ENCODE measurements at places on chromosomes 12 and 14.

DNA sequence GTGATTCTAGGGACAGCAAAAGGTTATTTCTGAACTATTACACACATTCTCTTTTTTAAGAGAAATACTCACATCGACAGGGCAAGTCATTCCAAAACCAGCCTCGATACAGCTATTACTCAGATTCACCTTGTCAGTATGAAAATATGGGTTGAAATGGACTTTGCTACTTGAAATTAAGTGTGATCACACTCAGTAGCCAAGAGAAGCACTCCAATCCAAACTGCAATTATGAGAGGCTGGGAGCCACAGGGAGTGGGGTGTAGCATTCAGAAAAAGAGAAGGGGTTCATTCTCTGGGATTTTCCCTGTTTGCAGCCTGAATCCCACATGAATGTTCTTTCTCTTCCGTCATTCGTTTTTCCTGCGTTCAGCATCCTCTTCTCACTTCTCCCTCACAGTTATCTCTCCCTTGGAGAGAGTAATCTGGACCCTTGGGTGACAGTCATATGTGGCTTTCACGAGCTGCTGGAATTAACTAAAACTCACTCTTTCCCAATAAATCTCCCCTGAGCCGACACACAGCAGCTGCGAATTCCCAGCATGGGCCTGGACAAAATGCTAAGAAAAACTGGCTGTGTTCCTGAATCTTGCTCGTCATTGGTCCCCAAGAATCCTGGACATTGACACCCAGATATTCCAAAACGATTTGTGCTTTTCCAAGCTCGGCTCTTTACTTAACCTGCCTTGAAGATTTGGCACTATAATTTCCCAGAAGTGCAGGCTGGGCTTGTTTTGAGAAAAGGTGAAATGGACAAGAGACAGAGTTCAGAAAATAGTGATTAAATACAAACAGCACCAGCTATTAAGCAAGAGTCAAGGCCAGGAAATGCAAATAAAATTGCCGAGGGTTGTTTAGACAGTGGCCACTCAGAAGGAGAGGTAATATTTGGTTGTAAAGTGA is 199.5 kb upstream of the PLEKHG7 start:
- no peak for DNase-seq

- DNase-seq: peak; percentile 3
Observed at GRCh38 chr12:68119724-68120211, 39.8 kb downstream of the IFNG start.

DNA sequence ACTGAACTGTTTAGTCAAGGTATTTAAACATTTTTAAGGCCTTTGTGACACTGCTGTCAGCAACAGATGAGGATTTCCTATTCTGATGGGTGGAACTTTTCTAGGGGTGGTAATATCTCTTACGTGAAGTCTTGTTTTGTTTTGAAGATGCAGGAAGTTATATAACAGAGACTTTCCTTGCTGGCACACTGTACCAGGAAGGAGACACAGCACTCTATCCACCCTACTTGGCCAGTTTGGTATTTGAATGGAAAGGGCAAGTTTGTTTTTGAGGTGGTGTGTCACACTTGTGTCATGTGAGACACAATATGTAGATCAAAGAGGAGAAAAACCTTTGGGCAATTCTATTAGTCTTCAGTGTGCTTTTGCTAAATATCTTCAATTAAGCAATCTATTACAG is 51.6 kb upstream of the SRP54 start:
- no peak for DNase-seq

GRCh38 chr14:105999361-106000028 is 473.1 kb downstream of the TMEM121 start:
- peak; percentile 36 for DNase-seq

GRCh38 chr12:58640314-58640713 is 280.0 kb downstream of the LRIG3 start:
- no peak for DNase-seq

- DNase-seq: no peak
Observed at GRCh38 chr12:49019120-49019430, 499 bp upstream of the PRKAG1 start.

DNA sequence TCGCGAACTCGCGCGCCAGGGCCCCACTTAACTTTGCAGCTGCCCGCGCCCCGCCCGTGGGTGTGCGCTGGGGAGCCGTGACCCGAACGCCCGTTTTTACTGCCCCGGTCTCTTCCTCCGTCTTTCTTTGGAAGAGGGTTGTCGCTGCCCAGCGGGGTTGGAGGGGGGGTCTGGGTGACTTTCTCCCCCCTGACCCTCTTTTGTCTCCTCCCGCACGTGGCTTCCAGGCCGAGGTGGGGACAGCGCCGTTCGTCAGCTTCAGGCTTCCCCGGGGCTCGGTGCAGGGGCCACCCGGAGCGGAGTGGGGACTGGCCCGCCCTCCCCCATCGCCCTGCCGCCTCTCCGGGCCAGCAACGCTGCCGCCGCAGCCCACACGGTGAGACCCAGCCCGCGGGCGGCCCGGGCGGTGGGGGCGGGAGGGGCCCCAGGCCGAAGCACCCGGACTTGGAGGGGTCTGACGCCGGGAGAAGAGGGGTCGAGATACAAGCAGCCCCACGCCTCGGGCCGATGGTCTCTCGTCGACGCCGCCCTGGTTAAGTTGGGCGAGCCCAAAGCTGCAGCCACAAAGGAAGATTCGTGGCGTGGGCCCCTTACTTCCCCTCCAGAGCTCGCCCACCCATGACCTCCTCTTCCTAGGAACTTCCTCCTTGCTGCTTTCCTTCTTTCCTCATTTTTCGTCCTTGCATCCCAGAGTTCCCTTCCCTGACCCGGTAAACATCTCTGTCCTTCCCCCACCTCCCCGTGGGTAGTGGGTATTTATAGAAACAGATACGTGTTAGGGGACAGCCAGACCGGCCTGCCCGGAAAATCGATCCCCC is 1.2 kb downstream of the DYRK2 start:
- no peak for DNase-seq

DNA sequence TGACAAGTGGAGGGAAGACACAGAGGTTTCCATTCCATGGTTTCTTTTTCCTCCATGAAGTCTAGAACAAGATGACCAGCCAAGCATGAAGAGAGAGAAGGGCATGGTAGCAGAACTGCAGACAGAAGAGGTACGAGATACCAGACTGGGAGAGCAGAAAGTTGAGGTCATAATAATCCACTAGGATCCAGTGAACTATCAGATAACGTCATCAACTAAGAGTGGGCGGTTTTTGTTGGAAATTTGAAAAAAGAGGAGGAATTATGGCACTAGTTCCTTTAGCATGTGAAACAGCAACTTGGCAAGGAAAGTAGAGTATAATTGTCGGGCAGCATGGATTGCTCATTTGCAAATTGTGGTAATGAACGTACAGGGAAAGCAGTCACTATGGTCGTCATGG is 357.6 kb downstream of the PDZRN4 start:
- no peak for DNase-seq

DNA sequence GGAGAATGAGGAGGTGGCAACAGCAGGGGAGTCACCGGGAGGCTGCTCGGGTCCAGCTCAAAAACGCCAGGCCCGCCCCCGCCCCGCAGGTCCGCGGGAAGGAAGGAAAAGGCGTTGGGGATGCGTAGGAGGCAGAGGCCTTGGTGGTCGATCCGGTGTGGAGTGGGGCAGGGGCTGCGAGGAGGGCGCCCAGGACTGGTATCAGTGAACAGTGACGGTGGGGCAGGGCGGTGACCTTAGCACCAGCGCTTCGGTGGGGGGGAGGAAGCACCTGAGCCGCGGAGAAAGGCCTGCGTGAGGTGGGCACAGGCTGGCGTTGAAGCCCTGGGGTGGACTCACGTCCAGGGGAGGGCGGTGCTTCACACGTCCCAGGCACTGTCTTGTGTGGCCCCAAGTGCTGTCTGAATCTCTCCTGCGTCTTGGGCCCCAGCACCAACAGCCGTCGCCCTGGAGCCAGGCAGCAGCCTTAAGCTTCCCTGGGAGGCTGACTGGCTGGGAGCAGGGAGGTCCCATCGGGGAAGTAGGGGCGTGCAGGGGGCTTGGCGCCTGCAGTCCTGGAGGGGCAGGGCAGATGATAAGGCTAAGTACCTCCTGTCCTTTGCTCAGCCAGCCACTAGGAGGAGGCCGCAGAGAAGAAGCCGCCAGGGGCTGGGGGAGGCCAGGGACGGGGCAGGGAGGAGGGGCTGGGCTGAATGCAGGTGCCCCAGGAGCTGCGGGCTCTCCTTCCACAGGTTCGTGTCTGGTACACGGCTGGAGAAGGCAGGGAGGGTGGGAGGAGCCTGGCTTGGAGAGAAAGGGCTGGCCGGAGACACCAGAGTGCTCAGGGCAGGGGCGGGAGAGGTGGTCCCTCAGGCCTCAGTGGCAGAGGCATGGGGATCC is 26.5 kb downstream of the ZBTB42 start:
- no peak for DNase-seq

DNA sequence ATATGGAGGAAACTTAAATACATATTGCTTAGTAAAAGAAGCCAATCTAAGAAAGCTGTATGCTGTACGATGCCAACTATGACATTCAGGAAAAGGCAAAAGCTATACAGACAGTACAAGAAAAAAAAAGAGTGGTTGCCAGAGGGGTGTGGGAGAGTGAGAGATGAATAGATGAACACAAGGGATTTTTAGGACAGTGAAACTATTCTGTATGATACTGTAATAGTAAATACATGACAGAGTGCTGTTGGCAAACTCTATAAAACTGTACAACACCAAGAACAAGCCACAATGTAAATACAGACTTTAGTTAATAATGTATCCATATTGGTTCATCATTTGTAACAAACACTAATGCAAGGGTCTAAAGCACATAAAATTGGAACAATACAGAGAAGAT is 10.9 kb upstream of the MIPOL1 start:
- no peak for DNase-seq

GRCh38 chr14:103552846-103553210 is 9.6 kb downstream of the BAG5 start:
- no peak for DNase-seq

DNA sequence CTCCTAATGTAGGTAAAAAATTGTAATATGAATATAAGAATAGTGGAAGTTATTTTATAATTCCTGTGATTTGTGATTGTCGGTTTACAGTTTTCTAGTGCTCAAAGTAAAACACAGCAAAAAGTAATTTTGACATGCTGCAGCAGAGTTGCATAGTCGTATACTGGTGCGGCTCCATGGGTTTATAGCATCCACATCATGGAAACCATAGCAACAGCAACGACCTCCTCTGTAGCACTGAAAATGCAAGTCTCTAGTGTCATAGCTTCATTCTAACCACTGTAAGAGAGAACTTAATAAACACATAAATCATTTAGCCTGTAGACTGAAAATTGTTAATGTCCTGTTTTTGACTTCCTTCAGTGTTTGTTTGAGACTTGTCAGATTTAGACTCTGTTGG is 574.3 kb downstream of the KCNH5 start:
- no peak for DNase-seq

DNA sequence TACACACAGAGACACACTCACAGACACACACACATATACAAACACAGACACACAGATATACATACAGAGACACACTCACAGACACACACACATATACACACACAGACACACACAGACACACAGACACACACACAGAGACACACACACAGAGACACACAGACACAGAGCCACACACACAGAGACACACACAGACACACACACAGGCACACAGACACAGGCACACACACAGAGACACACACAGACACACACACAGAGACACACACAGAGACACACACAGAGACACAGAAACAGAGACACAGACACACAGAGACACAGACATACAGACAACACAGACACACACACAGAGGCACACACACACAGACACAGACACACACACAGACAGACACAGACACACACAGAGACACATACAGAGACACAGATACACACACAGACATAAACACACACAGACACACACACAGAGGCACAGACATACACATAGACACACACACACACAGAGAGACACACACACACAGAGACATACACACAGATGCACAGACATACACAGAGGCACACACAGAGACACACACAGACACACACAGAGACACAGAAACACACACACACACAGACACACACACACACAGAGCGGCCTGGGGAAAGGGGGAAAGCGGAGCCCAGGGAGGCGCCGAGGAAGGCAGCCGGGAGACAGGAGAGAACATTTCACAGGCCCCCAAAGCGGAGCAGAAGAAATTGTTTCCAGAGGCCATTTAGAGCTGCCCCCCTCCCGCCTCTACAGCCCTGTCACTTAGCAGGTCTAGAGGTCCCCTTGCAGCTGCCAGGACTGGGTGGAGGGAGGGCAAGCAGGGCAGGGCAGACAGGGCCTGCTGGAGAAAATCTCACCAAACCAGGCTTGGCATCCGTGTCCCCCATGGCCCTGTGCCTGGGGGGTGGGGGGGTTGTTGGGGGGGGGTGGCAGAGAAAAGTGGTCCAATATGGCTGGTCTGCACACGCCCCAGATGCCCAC is 38.9 kb downstream of the SERPINA3 start:
- DNase-seq: no peak

- no peak for DNase-seq
Observed at GRCh38 chr12:24743941-24744793, 204.7 kb downstream of the BCAT1 start.

DNA sequence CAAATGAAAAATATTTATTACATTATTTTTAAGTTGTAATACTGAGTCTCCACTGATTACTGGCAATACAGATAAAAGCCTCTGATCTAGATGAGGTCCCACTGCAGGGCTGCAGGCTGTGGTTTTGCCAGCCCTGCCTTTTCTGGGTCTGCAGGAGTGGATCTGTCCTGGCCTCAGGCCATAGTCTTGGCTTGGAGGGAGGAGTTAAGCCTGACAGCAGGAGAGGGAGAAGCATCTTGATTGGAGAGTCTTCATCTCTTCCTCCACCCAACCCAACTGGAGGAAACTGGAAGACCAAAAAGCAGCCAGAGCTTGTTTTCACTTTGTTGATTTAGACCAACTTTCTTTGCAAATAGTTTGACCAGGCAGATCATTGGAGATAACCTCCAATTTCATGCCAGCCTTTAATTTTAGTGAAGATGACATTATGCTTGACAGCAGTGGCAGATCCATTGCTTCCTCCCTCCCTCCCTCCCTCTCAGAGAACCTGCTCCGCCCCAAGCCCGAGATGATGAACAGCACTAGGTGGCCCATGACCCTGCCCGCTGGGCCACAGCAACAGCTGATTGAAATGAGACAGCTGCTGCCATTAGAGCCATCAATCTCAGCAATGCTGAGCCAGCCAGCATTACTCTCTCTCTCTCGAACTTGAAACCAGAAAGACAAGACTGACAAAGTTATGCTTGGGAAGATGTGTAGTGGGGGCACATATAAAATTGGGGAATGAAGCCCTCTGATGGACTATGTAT is 222.4 kb downstream of the GLT1D1 start:
- DNase-seq: no peak

- no peak for DNase-seq
Observed at GRCh38 chr12:110585231-110585799, 2.2 kb upstream of the PPTC7 start.

DNA sequence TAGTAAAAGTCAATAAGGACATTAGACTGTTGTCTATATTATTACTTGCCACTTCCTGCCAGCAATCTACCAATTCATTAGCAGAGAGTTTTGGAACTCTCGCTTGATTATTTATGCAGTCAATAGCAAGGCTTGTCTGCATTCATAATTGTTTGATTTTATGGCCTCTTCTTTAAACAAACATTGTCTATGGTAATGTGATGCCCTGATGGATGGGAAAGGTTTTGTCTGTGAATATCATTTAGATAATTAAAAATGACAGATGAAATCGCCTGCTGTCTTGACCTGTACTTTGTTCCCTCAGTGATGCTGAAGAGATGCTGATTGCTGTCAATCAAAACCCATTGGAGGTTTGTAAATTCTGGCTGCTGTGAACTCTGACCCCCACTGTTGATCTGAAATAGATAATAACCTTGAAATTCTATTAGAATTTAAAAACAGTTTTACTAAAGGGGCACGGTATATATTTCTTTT is 455.3 kb downstream of the NPAS3 start:
- DNase-seq: no peak

GRCh38 chr12:52848661-52849255 is at the start of gene KRT78:
Gene KRT78, minus strand, starts transcription at chr12:52848994. Its CDS starts 64 bp downstream, at chr12:52848930.
- DNase-seq: no peak

- DNase-seq: no peak
Observed at GRCh38 chr12:30996752-30997151, 70.2 kb downstream of the TSPAN11 start.

All from stimulated activated CD8-positive, alpha-beta memory T cell treated with anti-CD3 and anti-CD28 coated beads, Interleukin-7, amount 100 ng/mL, for 1 hour (primary cell).